ENCODE measurements at places on chromosomes 13 and 19.

DNA sequence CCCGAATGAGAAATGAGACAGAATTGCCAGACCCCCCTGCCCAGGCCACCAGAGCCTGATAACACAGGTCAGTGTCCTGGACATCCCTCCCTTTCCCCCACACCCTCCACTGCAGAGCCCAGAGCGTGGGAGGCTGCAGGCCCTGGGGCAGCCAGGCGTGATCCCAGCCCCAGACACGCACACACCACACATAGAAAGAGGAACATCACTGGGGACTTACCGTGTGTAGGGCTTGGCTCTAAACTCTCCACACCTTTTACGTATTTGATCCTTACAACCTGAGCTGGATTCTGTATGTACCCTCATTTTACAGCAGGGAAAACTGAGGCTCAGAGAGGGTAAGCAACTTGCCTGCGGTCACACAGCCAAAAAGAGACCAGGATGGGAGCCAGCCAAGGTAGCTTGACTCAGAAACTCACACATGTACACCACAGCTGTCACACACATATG, 334 bp upstream of the ANGPTL6 start:
- no peak for DNase-seq

- peak; percentile 80 for DNase-seq
These were observed 7.8 kb upstream of the SELENOV start for GRCh38 chr19:39506944-39507714.

GRCh38 chr13:40639221-40639681, 27.2 kb downstream of the FOXO1 start:
- DNase-seq = no peak

DNA sequence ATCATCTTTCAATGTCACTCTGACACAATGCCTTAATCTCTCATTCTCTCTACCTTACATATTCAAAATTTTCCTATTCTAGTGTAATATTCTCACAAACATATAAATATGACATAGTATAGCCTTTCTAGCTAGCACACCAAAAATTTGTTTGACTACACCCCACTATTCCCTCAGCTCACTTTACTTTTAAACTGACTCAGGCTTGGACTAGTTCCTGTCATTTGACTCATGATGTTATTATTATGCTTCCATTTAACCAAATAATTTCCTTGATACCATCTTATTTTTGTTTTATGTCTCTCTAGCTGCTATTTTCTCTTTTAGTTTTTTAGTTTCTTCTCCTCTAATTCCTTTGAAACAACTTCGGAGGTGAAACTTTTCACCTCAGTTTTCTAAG, 1745.6 kb upstream of the PCDH20 start:
- no peak for DNase-seq

GRCh38 chr13:100941377-100942368, 267.1 kb upstream of the TMTC4 start:
- no peak for DNase-seq

DNA sequence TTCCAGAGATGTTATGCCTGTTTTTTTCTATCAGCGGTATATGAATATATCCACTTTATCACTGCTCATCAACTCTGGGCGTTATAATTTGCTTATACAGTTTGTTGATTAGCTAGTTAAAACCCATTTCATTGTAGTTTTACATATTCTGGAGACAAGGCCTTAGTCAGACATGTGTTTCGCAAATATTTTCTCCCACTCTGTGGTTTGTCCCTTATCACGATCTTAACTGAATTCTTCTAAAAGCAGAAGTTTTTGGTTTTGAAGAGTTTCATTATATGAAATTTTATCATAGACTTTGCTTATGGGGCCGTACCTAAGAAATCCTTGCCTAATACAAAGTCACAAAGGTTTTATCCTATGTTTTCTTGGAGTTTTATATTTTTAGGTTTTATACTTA, 84.6 kb downstream of the FRY start:
- no peak for DNase-seq

DNA sequence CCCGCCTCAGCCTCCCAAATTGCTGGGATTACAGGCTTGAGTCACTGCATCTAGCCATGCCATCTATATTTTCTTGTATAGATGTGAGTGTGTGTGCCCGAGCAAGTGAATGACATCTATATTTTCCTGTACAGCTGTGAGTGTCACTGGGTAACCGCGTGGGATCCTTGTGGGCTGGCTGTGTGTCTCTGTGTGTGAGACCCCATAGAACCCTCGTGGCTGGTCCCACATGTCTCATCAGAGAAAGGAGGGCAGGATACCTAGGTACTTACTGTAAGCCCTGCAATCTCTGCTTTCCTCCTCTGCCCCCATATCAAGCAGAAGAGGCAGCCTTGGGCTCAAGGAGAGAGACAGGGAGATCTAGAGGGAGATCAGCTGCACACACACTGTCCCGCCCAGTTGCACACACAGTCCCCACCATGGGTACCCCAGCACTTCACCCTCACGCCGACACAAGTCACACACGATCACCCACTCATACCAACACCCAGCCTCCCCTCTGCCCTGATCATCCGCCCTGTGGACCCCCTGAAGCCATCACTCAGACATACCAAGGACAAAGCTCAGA, 655 bp downstream of the DENND1C start:
- no peak for DNase-seq

- DNase-seq = no peak
These were observed 612.1 kb downstream of the TBC1D4 start for GRCh38 chr13:74869846-74870245.

DNA sequence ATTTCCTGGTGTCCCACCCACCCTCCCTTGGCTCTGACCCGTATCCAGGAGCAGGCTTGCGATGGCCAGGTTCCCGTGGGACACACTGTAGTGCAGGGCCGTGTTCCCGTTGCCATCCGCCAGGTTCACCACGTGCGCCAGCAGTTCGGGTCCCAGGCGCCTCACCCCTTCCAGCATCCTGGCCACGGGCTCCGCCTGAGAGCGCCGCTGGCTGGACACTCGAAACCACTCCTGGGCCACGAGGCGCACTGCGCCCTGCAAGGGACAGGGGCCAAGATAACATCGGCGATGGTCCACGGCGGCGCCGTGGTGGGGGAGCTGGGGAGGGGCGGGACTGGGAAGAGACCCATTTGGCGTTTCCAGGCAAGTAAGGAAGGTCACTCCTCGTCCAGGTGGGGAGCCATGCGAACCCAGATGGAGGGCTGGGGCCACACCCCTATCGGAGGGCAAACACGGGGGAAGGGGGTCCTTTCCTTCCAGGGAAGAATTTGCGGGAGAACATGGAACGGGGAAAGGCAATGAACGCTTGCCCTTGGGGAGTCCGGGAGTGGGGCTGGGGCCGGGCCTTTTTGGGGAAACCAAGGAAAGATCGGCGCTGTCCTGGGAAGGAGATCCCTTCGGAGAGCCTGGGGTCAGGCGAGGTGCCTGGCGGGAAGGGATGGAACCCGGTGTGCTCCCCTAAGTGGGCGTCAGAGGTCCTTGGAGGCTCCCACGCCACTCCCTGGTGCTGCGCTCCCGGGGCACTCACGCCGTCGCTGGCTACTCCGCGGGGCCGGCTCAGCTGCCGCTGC, 9.9 kb downstream of the KANK3 start:
- DNase-seq = no peak

- DNase-seq = no peak
These were observed 52.8 kb downstream of the COL4A2 start for GRCh38 chr13:110359840-110360301.

DNA sequence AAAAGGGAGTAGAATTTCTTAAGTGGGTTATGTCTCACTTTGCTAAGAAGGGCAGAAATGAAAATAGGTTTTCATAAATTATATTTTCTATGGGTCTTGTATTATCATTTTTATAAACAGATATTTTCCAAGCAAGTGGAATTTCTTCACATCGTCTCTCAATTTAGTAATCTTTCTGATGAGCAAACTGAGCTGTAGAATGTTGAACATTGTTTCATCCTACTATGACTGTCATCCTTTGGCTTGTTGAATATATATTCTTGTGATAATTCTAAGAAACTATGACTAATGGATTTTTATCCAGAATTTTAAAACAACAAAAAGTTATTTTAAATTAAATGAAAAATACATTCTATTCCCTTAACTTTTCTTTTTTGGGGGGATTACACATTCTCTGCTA, 313.8 kb downstream of the ENOX1 start:
- DNase-seq = no peak
